ENCODE measurements at places on chromosomes 11 and 22.

DNA sequence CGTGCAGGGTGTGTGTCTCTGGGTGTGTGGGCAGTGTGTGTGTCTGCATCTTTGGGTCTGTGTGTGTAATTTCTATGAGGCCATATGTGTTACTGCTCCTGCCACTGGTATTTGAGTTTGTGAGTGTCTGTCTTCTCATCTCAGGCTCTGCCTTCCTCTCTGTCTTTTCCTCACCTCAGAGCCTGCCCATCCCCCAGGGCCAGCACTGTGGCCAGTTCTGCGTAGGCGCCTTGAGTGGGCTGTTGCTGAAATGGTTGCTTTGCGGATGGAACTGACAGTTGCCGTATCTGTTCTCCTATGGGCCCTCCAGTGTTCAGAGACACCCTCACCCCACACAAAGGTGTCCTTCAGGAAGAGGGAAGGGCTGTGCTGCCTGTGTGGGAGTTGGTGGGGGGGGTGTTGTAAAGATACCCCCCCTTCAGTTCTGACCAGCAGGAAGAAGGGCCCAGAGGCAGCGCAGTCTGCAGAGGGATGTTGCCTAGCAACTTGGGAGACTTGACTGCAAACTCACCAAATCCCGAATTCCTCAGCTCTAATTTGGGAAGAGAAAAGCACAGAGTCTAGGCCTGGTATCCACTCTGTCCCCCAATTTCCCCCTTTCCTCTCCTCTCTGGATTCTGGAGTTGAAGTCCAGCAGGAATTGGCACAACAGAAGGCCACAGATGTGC, 2.0 kb upstream of the NRGN start:
- no peak for DNase-seq

- no peak for DNase-seq
These were observed 86.8 kb downstream of the KCNQ1OT1 start for GRCh38 chr11:2612884-2613571.

- DNase-seq: no peak
These were observed 5.8 kb downstream of the PITPNB start for GRCh38 chr22:27913162-27913741.

GRCh38 chr11:79414644-79415317, 26.0 kb downstream of the TENM4 start:
- DNase-seq: no peak

GRCh38 chr11:45964911-45965389, 42.5 kb downstream of the LARGE2 start:
- peak; percentile 43 for DNase-seq

- no peak for DNase-seq
These were observed 12.3 kb upstream of the MARK2 start for GRCh38 chr11:63826471-63827190.

GRCh38 chr22:34105461-34106062, 185.3 kb upstream of the LARGE1 start:
- DNase-seq: peak; percentile 33

- DNase-seq: no peak
These were observed 21.2 kb upstream of the NDUFC2 start for GRCh38 chr11:78100676-78101472.

DNA sequence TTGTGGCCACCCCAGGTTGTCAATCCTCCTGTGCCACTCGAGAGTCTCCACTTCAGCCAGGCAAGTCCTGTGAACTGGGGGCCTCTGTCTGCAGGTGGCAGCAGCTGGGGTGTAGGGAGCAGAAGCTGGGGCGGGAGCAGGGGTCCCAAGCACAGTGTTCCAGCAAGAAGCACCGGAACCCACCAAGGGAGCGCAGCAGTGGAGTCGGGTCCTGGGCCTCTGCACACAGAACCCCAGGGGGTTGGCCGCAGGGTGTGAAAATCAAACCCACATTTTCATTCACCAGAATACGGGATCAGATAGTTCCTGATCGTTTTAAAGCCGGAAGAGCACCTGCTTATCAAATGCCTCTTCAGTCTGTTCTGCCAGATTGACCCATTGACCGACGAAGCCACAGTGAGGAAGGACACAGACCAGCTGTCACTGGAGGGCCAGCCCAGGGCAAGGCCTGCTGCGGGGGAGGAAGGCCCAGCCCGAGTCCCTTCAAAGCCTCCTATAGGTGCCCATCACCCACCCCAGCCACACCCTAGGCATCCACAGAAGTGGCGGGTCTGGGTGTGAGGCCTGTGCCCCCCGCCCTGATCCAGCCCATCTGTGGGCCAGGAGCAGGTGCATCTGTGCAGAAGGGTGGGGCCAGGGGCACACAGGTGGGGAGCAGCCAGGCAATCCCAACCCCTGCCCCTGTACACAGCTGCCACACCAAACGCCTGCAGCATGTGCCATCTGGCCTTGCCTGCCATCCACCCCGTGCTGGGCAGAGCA, 34.1 kb downstream of the RSPH14 start:
- no peak for DNase-seq

- no peak for DNase-seq
These were observed 77.5 kb downstream of the ZBTB16 start for GRCh38 chr11:114136686-114137640.

DNA sequence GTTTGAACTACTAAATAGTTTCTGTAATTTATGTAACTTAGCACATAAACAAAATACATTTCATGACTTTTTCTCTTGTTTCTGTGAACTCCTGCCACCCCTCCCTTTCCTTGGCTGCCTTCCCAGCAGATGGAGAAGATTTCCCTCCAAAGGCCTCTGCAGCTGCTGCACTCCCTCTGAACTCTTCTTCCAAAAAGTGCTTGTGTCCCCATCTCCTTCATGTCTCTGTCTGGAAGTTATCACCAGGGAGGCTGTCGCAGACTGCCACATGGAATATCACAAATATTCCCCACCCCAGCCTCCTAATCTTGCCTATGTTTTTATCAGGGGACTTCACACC, 1068.3 kb downstream of the OPCML start:
- DNase-seq: no peak

DNA sequence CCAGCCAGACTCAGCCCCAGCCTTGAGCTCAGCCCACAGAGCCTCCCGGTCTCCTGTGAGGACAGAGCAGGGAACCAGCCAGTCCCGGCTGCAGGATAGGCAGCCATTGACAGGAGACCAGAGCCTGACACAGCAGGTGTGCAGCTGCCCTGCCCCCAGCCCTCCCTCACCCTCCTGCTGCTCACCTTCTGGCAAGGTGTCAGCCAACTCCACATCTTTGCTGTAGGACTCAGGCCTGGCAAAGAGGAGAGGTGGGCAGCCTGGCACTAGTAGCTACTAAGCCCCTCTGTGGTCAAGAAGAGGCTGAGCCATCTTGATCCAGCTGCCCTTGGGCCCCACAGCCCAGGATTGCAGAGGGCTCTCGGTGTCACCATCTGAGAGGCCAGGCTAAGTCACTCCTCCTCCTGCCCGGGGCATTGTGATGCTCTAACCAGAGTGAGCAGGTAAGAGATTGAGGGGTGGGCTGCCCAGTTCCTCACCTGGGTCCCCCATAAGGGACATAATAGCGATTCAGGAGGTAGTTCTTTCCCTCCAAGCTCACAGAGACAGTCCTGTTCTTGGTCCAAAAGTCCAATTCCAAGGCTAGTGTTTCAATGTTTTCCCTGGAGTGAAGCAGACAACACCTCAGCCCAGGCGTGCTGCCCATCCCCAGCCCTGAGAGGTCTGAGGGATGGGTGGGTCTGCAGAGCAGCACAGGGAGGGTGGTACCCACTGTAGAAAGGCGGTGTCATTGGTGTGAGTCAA, 18.6 kb downstream of the TREH start:
- DNase-seq: no peak

DNA sequence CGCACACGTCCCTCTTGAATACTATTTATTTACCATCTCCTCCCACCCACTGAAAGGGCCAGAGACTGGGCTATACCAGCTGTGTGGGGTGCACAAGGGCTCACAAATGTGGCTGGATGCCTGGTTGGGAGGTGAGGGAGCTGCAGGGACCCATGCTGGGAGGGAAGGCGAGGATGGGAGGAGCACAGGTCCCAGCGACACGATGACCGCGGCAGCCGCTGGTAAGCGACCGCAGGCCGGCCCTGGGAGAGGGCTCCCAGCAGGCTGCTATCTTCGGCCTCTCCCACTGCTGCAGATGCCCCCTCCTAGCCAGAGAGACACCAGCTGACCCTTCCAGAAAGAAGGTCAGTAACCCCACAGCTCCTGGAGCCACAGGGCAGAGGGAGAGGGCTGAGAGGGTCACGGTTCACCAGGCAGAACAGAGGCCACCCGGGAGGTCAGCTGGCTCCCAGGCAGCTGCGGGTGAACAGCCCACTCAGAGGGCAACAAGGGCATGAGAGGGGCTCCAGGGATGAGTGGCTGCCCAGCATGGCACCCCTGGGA, 163.9 kb downstream of the CRYBB2 start:
- no peak for DNase-seq

- DNase-seq: no peak
These were observed 106.5 kb downstream of the ALX4 start for GRCh38 chr11:44203270-44204043.

DNA sequence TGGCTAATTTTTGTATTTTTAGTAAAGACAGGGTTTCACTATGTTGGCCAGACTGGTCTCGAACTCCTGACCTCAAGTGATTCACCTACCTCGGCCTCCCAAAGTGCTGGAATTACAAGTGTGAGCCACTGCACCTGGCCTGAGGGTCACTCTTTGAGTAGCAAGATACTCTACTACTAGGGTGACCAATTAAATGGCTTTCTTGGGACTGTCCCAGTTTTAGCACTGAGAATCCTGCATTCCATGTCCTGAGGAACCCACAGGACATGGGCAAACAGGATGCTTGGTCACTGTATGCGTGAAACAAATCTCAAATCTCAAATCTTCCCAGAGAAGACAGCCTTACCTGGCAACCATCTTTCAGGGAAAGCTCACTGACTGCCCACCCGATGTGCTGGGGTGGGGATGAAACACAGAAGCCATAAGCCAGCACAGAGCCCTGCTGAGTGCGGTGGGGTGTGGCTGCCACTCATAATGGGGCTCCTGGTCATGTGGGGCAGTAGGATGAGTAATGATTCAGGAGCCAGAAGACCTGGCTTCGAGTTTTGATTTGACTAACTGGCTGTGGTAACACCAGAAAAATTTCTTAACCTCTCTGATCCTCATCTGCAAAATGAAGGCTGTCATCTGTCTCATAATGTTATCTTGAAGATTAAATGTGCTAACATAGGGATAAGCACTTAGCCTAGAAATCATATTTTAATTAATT, 11.5 kb downstream of the CLMP start:
- peak; percentile 21 for DNase-seq
